Activated naive CD4-positive, alpha-beta T cell (primary cell): ENCODE measurements at places on chromosomes 2 and 18.

DNA sequence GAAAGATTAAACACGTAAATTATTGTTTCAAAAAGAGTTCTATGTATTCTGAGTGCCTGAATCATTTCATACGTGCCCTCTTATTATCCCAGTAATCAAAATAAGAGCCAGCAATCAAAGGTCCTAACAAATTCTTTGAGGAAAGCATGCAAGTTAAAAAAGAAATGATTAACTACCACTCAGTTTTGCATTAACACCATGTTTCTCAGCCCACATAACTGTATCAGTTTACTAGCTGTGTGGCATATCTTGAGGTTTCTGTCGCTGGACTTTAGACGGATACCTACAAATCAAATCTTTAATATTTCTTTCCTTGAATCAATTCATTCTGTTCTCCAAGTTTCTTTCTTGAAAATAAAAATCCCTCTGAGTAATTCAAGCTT, 668.9 kb upstream of the CHAC2 start:
- DNase-seq, result no peak

DNA sequence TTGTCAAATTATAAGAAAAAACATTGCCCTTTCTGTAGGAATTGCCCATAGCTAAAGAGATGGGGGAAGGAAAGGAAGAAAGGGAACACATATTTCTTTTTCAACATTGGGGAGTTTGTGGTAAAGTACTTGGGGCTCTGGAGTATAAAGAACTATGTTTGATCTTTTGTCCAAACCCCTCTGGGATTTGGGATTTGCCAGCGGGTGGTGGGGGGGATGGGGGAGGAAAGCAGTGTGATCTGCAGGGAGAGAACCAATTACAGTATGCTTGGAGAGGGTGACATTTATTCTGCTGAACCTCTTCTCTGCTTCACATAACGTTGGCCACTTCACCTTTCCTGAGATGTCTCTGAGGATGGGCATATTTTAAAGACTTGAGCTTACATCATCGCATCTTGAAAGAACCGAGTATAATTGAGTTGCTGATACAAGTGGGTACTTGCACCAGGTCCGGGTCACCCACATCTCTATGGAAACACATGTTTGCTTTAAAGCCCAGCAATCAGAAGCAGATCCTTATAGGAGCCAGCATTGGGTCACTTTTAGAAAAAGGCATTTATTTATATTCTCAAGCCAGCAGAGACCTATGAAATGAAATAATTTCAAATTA, 73.1 kb downstream of the SPATS2L start:
- no peak for DNase-seq

DNA sequence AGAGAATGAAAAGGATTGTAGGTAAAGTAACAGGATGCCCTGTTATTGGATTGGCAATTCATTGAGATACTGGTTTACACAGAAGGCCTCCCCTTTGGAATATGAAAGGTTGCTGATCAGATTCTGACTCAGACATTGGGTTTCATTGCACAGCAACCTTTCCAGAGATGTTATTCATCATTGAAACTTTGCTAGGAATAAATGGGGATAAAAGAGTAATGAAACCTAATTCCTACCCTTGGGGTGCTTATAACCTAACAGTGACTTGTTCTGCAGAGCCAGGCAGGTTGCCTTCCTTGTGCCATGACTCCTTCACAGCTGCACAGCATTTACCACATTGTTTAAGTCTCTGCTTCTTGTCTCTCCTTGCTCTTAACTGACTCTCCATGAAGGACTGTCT, 5.0 kb downstream of the NAB1 start:
- DNase-seq, result no peak

GRCh38 chr2:181363164-181363563, 94.0 kb upstream of the ITGA4 start:
- DNase-seq, result no peak

DNA sequence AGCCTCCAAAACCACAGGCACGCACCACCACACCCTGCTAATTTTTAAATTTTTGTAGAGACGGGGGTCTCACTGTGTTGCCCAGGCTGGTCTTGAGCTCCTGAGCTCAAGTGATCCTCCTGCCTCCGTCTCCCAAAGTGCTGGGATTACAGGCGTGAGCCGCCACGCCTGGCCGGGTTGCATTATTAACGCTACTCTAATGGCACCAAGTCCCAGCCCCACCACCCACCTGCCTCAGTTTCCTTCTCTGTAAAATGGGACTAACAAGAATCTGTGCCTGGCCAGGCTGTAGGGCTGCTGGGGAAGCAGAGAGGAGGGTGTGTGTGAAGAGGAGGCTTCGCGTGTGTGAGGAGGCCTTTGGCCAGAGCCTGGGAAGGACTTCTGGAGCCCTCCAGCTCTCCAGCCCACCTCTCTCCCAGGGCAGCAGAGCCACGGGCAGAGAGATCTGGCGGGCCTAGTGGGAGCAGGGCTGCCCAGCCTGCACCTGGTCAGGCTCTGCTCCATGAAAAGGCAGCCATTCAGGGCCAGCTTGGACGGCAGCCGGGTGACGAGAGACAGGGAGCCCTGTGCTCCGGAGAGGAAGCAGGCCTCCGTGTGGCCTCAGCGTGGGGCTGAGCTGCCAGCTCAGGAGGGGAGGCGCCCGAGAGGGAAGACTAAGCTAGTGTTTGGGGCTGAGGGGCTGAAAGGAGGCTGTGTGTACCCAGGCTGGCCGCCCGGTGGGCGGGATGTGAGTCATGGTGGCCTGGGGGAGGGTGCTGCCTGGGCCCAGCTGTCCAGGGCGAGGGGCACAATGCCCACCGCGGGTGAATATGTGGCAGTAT, 7.4 kb upstream of the B3GNT7 start:
- DNase-seq, result no peak

- no peak for DNase-seq
Measured at GRCh38 chr2:241217320-241218031, 29.0 kb downstream of the ANO7 start.

- DNase-seq, result no peak
Measured at GRCh38 chr2:313991-314390, 26.1 kb upstream of the ALKAL2 start.

DNA sequence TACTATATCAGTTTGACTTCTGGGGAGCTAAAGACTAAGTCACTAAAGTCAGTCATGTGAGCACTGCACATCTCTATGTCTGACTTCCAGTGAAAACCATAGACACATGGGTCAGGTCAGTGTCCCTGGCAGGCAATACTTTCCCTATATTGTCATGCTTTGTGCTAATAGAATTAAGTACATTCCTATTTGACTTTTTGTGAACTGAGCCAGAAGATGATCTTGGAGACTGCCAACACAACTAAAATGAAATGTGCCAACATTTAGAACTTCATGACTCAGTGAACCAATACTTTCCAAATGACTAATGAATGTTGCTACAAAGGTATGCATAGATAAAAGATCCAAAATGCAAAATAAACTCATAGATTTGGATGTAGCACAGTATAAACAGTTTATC, 820.8 kb upstream of the FAM98A start:
- no peak for DNase-seq

DNA sequence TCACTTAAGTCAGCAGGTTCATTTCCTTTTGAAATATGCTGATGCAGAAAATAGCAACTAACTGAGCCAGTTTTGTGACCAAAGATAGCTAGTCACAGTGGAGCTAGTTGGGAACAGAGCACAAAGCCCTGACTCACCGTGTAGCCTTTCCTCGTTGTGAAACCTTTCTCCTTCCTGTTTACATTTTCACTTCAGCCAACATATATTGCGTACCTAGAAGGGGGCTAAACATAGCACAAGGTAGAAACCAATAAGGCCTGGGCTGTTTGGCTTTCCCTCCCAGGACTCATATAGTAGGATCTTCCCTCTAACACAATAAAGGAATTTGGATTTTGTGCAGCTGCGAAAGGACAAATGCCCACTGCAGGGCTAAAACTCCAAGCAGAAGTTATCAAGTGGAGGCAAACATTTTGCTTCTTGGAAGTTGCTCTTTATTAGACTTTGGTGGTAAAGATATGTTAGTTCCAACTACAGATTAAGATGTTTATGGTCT, 24.5 kb upstream of the LPIN2 start:
- no peak for DNase-seq

DNA sequence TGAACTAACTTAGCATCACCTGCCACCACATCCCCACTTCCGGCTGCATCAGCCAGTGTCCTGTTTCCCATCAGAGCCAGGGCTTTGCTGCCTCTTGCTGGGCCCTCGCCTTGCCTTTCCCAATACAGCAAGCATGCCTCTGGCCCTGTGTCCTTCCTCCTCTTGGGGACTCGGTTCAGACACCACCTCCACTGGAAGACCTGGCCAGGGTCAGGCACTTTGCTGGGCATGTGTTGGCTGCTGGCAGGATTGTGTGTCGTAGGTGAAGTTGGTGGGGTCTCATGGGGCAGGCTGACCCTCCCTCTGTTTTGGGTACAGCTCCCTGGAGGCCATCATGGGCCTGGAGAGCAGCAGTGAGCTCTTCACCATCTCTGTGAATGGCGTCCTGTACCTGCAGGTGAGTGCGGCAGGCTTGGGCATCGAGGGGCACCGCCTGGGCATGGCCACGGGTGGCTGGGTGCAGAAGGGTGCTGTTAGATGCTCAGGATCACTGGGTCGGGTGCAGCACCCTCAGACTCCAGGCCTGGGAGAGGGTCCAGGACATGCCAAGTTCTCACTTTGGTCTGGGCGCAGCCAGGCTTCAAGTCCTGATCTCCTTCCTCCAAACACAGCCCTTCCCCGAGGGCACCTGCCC, 6.6 kb downstream of the ERFE start:
- DNase-seq, result no peak
